ENCODE measurements at places on chromosomes 1 and 21. TPM values are rescaled to one million over a fixed set of nuclear protein-coding genes. Genes with fewer than 3 reads are reported as not detected.

- no peak for DNase-seq
Measured at GRCh38 chr1:6471086-6471969, 5.4 kb upstream of the TNFRSF25 start.

- DNase-seq, result no peak
Measured at GRCh38 chr1:67945733-67946374, 104.6 kb downstream of the DIRAS3 start.

GRCh38 chr1:207240325-207241101, 81.0 kb upstream of the CD55 start:
- no peak for DNase-seq

DNA sequence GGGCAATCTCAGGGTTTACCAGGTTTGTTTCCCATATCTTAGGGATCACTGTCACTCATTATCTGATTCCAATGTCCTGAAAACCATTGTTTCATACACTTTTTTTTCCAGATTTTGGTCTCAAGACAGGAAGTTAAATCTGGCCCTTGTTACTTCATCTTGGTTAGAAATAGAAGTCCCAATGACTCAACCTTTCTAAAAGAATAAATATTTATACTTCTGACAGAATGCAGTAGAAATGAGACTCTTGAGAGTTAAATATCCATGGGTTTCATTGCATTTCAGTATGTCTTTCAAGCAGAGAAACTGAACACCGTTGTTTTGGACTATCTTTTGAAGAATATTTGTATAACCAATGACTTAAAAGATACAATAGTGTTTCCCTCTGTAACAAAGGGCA, 19.8 kb upstream of the VCAM1 start:
- DNase-seq, result no peak

DNA sequence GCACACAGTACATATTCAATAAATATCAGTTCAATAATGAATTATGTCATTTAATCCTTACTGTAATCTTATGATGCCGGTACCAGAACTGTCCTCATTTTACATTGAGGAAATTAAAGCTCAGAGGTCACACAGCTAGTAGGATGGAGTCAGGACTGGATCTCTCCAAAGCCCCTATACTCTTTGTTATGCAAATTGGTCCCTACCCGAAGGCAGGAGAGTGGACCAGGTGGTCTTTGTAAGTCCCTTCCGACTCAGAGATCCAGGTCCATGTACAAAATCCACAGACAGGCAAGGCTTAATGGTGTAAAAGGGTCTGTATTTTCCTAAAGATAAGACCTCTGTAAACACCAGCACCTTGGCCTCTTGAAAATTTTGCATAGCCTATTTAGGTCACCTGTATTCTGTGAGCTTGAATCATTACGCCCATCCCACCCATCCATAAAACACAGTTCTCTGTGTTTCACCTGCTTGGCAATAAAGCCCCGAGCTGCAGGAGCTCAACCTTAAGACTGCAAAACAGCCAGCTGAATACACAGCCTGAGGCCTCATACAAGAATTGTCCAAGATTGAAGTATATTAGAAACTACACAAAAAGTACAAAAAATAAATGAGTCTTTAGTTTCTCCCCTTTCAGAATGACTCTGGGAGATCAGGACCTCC, 41.7 kb downstream of the PLXNA2 start:
- DNase-seq, result peak; percentile 40

GRCh38 chr1:197139169-197139568, 7.3 kb downstream of the ASPM start:
- DNase-seq, result no peak

DNA sequence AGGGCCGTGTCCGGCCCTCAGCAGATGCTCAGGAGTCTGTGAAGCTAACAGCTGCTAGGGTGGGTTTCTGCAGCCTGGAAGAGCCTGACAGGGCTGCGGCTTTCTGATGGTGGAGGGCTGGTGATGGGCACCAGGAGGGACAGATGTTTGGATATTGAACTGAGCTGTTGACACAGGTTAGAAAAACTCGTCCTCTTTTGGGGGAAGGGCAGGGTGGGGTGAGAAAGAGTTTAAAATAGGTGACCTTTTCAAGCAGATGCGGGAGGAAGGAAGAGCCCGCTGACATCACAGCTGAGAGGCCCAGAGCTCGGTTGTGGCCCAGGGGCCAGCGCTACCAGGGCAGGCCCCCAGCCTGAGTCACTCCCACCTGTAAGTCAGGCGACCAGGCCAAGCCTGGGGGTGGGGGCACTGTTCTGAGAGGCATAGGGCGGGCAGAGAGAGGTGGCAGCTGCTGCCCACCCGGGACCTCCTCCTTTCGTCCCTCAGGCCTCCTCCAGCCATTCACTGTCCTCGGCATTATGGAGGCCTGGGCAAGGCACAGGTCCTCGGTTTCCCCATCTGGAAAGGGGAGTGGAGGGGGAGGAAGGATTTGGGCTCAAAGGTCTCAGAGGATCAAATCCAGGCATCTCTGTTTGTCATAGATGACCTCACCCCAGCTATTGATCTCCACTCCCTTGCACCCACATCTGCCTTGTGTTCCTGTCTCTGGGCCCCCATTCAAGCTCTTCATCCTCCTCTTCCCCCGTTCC, 32.3 kb upstream of the ID3 start:
- DNase-seq, result no peak

DNA sequence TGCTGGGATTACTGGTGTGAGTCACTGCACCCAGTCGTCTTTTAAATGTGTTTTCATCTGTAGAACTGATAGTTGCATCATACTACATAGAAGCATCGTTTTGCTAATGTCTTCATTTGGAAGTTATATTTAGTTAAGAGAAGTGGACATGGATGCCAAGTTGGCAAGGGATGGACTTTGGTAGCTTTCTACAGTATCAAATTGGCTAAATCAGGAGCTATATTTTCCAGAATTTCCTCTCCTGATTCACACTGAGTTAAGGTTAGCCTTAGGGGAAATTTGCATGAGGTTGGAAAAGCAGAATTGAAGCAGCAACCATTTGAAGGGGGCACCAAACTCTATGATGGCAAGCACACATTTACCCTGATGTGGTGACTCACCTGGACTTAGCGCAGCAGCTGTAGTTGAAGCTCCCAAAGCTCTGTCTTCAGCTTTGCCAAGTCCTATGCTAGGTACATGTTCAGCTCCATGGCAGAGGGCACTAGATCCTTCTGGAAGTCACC, 43.9 kb downstream of the DUSP10 start:
- DNase-seq, result no peak

GRCh38 chr1:168150283-168150682, 13.6 kb upstream of the GPR161 start:
- no peak for DNase-seq

GRCh38 chr1:54227891-54228310, 27.9 kb downstream of the MRPL37 start:
- DNase-seq, result peak; percentile 67

GRCh38 chr21:41682719-41683179, 84.1 kb downstream of the RIPK4 start:
- no peak for DNase-seq

- DNase-seq, result no peak
Measured at GRCh38 chr1:177392336-177392735, 221.6 kb downstream of the BRINP2 start.

DNA sequence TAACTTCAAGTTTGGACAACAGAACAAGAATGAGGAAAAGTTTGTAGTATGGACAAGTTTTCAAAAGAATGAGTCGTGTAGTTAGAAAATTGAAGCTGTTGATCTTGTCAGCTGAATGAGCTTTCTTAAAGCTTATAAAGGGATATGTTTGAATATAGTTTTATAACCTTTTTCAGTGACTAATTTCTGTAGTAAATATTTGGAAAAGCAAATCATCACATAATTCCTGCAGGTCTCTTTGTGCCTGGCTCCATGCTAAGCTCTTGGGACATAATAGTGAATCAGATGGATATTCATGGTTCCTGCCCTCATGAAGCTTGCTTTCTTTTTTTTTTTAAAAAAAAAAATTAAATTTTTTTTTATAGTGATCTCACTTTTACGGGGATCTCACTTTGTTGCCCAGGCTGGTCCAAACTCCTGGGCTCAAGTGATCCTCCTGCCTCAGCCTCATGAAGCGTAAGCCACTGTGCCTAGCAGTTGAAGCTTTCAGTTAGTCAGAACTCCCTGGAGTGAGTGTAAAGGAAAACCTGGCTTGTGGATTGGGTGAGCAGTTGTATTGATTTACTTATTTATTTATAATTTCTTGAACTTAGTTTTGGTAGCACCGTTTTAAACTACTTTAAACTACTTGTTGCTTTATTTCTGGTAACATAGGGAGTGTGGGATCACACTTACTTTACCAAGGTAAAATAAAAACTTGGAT, 15.5 kb downstream of the DYRK1A start:
- no peak for DNase-seq

DNA sequence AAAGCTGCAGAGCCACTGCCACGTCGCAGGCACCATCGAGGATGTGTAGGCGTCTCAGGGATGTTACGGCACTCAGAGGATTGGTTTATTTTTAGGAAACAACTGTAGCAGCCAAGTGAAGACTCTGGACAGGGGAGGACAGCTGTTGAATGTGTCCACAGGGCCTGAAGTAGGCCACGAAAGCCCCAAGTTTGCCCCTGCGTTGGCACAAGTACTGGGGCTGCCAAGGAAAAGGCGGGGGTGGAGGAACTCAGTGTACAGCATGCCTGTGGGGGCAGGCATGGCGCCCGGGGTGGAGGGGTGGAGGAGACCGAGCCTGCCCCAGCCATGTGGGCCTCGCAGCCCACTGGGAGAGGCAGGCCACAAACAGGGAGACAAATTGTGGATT, 89.7 kb downstream of the ADARB1 start:
- DNase-seq, result no peak

DNA sequence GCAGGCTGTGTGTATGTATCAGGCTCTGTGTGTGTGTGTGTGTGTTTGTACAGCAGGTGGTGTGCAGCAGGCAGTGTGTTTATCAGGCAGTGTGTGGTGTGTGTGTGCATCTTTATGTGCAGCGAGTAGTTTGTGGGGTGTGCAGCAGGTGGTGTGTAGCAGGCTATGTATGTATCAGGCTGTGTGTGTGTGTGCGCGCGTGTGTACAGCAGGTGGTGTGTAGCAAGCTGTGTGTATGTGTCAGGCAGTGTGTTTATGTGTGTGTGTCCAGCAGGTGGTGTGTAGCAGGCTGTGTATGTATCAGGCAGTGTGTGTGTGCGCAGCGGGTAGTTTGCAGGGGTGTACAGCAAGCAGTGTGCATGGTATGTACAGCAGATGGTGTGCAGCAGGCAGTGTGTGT, 29.0 kb downstream of the PTPRF start:
- no peak for DNase-seq

ASCL5 gene
- total RNA-seq, result not detected

TSPAN1 gene
- total RNA-seq, result not detected

CELA2B gene
- not detected for total RNA-seq

MYOG gene
- total RNA-seq, result not detected

HAO2 gene
- total RNA-seq, result not detected

CA14 gene
- 56.4 TPM for total RNA-seq

GJA5 gene
- total RNA-seq, result 0.11 TPM

COL9A2 gene
- 3.7 TPM for total RNA-seq

SYCP1 gene
- not detected for total RNA-seq

RNF19B gene
- 11.5 TPM for total RNA-seq

GOLT1A gene
- total RNA-seq, result 1.2 TPM

GSTM3 gene
- 12.9 TPM for total RNA-seq

JAK1 gene
- total RNA-seq, result 5.0 TPM

LYPD8 gene
- not detected for total RNA-seq

FCRL2 gene
- not detected for total RNA-seq

All from neural progenitor cell (in vitro differentiated cells).